NCI-H2029 treated with DMSO at 0.1 percent for 48 hours (cell line): ENCODE measurements at places on chromosomes 2 and 18.

DNA sequence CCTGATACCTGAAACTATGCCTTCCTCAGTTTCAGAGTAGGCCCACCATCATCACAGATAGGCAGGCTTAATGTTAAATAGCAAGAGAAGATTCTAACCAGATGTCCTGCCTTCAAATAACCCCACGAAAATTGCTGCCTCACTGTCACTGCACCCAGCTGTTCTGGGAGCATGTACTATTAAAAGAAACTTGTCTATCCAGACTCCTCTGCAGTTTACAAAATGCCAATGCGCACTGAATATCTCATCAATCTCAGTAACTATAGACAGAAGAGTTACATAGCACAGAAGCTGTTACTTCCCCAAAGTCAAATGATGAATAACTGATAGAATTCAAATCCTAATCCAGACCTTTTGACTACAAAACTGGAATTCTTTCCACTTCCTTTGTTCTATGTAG is 43.9 kb downstream of the WDR75 start:
- DNase-seq = no peak

GRCh38 chr2:68121873-68122679 is 35.6 kb upstream of the PNO1 start:
- DNase-seq = peak; percentile 31

DNA sequence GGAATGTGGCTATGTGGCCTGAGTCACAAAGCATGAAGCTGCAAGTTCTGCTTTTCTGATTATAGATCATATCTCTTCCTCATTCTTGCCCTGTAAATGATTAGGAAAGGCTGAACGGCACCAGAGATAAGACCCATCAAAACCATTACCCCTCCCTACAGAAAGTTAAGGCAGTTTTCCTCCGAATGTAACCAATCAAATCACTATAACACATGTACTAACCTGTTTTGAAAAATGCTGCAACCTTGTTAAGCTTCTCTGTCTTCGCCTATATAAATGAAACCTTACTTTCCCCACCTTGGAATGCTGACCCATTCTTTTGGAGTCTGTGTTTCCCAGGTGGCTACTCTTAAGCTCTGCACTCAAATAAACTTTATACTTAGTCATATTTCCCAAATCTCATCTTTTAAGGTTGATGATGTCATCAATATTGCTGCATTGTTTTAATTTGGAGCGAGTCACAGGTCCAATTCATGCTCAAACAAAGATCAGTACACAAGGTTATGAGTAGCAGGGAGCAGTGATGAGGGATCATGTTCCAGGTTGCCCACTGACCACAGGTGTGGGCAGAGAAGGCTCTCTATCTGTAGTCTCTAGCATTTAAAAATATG is 662.3 kb downstream of the IRS1 start:
- DNase-seq = no peak

DNA sequence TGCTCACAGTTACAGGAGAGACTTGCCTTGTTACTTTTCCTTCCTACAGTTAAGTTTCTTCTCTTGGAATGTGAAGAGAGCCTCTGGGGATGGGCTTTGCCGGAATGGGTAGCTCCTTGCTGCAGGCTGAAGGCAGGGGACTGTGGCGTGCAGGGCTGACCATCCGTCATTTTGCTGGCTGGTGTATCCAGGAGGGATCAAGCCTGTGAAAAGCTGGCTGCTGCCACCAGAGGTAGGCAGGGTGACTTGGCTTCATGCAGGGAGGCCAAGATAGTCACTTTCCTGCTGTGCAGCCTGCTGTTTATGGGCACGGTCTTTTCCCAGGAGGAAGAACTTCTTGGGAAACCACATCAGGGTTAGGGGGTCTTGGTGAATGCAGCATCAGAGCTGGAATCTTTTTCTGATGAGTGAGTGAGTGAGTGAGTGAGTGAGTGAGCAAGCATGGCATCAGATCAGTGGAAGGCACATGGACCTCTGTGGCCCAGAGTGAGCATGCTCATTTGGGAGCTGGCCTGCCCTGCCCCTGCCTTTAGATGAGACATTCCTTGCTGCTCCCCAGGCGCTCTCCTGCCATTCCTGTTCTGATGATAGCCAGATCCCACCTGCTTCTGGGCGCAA is 33.0 kb downstream of the FHOD3 start:
- no peak for DNase-seq

DNA sequence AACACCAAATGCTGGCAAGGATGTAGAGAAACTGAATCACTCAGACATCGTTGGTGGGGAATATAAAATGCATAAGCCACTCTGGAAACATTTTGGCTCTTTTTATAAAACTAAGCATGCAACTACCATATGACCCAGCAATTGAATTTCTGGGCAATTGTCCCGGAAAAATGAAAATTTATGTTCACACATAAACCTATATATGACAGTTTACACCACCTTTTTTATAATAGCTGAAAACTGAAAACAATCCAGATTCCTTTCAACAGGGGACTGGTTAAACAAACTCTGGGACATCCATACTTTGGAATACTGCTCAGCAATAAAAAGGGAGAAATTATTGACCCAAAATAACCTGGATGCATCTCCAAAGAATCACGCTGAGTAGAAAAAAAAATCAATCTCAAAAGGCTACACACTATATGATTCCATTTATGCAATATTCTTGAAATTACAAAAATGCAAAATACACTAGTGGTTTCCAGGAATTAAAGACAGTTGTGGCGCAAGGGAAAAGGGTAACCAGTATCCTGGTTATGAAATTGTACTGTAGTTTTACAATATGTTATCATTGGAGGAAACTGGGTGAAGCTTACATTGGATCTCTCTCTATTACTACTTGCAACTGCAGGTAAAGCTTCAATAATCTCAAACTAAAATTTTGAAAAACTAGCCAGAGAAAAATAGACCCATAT is 130.2 kb upstream of the PID1 start:
- no peak for DNase-seq

DNA sequence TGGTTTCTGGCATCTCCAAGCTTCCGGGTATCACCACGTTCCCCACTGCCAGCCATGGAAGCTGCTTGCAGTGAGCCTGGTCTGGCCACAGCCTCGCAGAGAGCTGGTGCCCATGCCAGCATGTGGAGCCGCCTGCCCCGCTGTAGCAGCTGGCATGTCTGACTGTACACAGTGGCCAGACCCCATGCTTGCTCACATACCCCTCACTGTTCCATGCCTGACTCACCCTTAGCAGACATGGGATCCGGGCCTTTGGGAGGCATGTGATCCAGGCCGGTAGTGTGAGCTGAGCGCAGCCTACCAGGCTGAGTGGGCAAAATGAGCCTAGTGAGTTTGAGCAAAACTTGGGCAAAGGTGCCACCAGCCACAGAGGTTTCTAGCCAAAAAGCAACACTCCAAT is 18.8 kb upstream of the RPRD1A start:
- DNase-seq = no peak

DNA sequence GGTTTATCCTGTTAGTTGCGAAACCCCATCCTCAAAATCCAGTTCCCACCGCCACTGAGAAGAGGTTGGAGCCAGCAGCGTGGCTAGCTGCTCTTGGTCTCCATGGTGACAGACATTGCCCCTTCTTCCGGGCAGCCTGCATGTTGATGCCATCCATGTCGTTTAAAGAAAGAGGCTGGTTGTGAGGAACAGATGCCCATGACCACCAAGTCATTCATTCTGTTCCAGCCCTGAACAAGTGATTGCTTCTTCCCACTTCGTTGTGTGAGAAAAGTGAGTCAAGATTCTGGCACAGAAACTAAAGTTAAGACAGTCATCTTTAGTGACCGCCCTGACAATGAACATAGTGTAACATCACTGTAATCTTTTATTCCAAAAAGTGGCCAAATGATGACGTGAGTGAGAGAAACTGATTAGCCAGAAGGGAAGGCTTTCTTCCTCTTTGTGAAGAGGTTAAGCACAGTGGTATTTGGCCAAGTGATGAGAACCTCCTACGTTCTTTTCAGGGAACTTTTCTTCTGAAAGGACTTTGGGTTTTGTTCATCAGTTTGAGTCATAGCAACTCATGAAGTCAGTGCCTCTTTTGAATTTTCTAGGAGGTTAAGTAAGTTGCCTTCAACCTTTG is 272.5 kb downstream of the GALR1 start:
- DNase-seq = no peak

- DNase-seq = no peak
Observed at GRCh38 chr2:149894226-149894625, 306.7 kb upstream of the MMADHC start.
